ENCODE measurements at places on chromosomes 2 and 18. TPM values are rescaled to one million over a fixed set of nuclear protein-coding genes. Genes with fewer than 3 reads are reported as not detected.

The CCDC138 gene
- total RNA-seq, result 6.5 TPM

GRCh38 chr18:830315-830901 is 18.4 kb upstream of the YES1 start:
- H3K4me1 ChIP-seq, result peaks cover 14% of the 10 kb centered on the region
- no peak overlapping the region for H3K4me3 ChIP-seq
- H3K27me3 ChIP-seq, result no peaks in the 10 kb centered on the region
- DNase-seq, result no peak
- H3K27ac ChIP-seq, result peak overlapping the region; percentile 80

DNA sequence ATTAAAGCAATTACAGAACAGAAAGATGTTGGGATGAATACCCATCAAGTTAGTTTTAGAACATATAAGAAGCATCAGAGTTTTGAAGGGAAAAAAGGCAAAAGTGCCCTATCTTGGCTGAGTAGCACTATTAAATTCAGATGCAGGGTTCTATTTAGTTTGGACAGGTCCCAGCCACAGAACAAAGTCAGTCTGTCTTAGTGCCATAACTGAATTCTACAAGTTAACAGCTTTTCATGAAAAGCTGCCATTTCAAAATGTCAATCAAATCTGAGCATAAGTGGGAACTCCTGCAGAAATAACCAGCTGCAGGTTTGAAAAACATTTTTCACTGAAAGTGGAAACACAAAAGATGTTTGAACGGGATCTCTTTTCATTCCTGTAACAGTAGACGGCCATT is 160.4 kb downstream of the SRBD1 start:
- no peak overlapping the region for H3K4me3 ChIP-seq
- no peak for DNase-seq
- H3K27ac ChIP-seq, result no peak overlapping the region
- H3K4me1 ChIP-seq, result no peaks in the 10 kb centered on the region
- H3K27me3 ChIP-seq, result no peaks in the 10 kb centered on the region
- H3K36me3 ChIP-seq, result no peaks in the 10 kb centered on the region

DNA sequence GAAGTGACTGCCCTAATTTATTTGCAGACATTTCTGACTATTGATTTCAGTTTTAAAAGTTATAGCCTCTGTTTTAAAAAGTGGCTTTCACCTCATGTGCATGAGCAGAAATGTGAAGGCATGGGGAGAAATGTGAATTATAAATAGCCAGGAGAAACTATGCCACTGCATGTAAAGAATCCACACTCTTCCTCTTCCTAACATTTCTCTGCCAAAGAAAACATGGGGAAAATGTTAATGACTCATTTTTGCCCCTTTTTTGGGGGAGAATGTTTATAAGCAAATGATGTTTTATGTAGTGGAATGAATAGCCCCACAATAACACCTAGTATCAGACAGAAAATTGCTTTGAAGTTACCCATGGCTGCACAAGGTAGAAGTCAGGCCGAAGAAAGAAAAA is 249.0 kb upstream of the TANK start:
- no peak overlapping the region for H3K27ac ChIP-seq
- H3K27me3 ChIP-seq, result no peaks in the 10 kb centered on the region
- no peaks in the 10 kb centered on the region for H3K4me1 ChIP-seq
- no peak overlapping the region for H3K4me3 ChIP-seq
- H3K36me3 ChIP-seq, result no peaks in the 10 kb centered on the region
